Activated T-helper 17 cell treated with anti-CD3 and anti-CD28 coated beads, Interleukin-2, amount 50 U/mL, for 72 hours (primary cell): ENCODE measurements at places on chromosomes 7 and 10. TPM values are rescaled to one million over a fixed set of nuclear protein-coding genes. Genes with fewer than 3 reads are reported as not detected.

DNA sequence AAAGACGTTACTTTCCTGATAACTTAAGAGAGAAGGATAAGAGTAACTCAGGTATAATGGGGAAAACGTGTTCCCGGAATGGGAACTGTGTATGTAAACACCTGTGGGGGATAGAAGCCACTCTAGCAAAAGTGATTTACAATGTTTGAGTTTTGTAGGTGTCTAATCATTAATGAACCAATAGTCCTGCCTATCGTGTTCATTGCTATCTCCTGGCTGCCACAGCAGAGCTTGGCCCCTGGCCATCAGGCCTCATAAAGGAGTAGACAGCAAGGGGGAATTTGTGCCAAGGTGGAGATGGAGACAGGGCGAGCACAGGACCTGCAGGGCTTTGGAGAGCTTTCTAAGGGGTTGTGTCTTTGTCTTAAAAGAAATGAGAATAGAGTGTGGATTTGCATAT, 102.1 kb downstream of the GAD2 start:
- no peak for ATAC-seq

DNA sequence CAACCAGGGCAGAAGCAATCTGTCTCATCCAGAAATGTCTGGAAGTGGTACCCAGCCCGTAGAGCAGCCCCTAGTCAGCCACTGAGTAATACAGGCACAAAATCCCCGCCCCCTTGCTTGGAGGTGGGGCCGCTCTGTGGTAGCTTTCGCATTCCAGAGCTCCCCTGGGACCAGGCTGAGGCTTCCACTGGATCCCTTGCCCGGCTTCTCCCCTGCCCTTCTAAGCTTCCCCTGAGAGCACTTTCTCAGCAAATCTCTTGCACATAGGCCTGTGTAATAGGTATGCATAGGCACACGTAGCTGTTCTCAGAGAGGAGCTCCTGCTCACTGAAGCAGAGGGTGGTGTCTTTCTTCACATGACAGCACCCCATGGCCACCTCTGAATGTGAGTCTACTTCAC, 144.2 kb downstream of the BMS1 start:
- no peak for ATAC-seq

DNA sequence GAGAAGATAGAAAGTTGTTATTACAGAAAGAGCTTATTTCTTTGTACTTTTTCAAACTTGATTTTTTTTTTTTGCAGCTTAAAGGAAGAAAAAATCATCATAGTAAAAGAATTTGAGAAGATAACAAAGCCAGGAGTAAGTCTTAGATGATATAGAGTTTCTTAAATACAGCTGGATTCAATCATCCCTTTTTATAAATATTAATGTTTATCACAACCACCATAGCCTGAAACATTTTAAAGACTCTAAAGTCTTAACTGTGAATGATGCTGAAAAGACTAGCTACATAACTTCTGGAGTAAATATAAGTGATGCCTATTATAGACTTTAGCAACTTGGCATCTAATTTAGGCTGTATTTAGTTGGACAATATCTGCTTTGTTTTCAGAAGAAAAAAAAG, 54.8 kb upstream of the FGL2 start:
- no peak for ATAC-seq

GRCh38 chr10:133327651-133328357, 8.9 kb downstream of the CALY start:
- ATAC-seq, result no peak

DNA sequence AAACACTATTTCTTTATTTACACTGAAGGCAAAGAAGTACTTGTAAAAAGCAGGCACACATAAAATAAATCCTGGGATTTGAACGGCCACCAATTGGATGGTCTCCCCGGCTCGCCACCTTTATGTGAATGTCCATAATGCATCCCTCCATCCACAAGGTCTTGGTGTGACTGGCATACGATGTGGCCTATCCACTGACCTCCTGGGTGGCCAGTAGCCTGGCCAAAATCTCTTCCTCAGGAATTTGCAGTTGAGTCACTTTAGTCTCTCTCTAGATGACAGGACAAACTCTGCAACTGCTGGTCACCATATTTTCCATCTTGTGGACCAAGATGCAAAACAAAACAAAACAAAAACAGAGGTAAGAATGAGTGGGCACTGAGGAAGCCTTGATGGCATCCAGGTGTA, 39.1 kb downstream of the CDK1 start:
- no peak for ATAC-seq

- peak; percentile 62 for ATAC-seq
Observed at GRCh38 chr10:132611026-132611910, 73.7 kb downstream of the INPP5A start.

DNA sequence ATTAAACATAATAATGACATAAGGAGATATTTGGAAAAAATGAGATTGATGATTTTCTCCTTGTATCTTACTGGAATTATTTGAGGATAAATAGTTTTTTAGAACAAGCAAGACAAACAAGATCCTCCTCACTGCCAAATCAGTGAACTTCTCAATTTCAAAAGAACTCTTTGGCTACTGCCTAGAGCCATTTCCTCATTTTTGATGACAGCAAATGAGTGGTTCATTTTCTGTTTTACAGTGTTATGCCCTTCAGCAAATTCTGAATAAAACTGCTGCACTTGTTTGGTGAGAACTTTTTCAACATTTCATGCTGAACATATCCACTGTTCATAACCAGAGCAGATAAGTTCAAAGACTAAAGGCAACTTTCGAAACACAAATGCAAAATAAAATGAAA, 42.5 kb upstream of the AHR start:
- ATAC-seq, result no peak

DNA sequence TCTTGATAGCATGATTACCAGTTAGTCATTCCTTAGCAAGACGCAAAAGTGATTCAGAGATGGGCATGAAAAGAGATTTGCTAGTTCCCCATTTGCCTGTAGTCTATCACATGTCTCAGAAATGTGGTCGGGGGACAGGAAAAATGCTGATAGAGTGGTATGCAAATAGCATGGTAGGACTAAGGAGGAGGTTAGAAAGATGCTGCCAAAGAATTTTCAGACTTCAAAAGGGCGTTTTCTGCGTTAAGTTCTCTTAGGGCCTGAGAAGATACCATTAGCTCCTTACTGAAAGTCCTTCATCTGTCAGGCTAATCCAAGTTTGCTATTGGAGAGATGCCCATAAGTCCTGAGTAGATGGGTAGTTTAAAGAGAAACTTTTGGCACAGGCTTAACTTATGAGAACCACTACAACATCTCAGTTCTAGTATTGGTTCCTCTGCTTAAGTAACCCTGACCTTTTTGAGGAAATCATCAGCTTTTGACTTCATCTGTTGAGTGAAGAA, 2.7 kb downstream of the CALD1 start:
- ATAC-seq, result no peak

GRCh38 chr10:132742837-132743194, 43.1 kb downstream of the NKX6-2 start:
- ATAC-seq, result no peak

TUBB8 gene
- not detected for total RNA-seq

DNA sequence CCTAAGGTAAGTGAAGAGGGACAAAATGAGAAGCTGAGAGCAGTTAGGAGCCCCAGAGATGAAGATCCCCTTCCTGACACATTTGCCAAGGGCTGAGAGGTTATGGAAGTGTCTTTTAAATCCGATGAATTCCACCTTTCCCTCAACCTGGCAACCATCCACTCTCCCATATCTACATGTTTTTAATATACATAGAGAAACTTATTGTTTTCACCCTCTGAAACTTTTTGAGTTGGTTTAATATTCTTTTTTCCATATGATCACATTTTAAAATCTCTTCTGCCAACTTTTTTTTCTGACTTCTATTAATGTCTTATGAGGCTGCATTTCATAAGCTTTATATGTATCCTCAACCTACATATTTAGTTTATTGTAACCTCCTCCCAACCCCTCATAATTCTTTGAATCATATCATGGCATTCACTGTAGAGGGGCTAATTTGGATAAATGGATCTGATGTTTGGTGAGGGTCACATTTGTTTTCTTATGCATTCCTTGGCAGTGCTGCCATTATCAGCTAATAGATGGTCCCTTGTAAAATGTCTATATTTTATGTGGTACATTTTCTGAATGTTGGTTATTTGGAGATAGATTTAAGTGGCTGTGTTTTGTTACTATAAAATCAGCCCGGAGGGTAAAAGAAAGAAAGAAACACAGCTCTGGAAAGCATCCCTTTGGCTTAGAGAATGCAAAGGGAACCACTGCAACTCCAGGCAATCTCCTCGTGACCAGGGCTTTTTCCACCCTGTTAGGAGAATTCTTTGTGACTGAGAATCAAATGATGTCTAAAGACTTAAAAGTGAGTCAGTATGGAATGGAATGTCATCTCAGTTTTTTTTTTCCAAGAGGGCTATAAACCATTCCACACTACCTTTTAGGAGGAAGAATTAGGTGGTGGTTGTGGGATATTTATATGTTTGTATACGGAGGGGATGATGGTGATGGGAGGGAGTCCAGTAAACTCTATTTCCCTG, 334.4 kb downstream of the SUGCT start:
- no peak for ATAC-seq

DNA2 gene
- total RNA-seq, result 35.0 TPM

NKX2-3 gene
- not detected for total RNA-seq

DNA sequence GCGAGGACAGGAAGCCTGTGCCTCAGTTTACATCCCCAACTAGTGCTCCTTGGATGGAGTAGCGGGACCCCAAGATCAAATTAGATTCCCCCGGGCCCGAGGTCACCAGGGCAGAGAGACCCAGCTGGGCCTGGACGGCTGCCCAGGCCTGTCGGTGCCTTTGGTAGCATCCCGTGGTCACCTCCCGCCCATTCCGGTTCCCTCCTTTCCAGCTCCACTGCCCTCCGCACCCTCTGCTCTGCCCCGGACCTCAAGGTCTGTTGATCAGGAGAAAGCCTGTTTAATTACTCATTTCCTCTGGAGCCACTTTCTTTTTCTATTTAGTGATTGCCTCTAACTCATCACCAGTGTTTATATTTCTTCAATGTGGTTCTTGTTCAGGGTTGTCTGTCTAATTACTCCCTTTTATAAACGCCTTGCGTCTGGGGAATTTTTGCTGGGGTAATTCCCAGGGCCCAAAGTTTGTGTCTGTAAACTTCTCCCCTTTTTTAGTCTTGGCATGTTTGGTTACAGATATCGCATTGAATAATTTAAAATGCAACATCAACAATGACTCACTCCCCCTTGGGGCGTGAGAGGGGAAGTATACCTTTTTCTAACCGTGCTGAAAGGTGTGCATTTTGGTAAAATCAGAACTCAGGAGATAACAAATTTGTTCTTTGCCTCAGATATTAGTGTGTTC, 1.9 kb downstream of the FOXK1 start:
- ATAC-seq, result peak; percentile 83

DNA sequence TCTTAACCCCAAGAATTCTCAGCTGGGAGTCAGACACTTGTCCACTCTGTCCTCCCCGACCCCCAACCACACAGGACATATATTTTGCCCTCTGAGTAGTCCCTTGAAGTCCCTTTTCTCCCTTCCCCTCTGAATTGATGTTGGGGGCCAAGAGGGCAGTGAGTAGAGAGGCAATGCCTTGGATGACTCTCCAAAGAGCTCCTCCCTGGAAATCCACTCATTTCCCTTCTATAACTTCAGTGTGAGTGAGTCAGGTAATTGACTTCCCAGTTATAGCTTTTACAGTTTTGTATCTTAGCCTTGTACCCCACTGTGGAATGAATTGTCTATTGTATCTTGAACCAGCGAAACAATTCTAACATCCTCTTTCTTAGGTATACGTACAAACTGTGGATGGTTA, 9.2 kb upstream of the ODAD2 start:
- no peak for ATAC-seq

ATOH7 gene
- total RNA-seq, result not detected

DNA sequence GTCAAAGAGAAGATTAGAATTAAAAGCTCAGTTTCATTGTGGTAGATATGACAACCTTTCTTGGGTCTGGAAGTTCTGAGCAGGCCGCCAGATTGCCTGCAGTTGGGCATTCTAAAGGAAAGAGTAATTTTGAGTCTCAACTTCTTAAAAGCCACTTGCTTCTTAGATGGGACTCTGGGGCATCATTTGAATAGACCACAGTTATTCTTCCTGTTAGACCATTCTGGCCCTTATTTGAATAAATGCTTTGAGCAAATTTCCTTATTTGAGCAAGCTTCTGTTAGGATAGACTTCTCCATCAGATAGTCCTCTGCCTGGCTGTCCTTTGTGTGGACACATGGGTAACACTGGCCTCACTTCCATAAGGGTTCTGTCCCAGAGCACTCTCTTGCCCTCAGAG, 40.2 kb downstream of the SND1 start:
- no peak for ATAC-seq

GRCh38 chr7:81845744-81846241, 75.9 kb upstream of the HGF start:
- no peak for ATAC-seq

GRCh38 chr7:3168869-3169268, 125.2 kb upstream of the CARD11 start:
- no peak for ATAC-seq

LRMDA gene
- total RNA-seq, result not detected

ORC5 gene
- total RNA-seq, result 27.7 TPM

- ATAC-seq, result no peak
Observed at GRCh38 chr7:33643530-33643929, 261.8 kb upstream of the BMPER start.

GRCh38 chr10:30357806-30358205, 8.7 kb upstream of the MTPAP start:
- no peak for ATAC-seq

- no peak for ATAC-seq
Observed at GRCh38 chr10:132539431-132539839, 1.8 kb downstream of the INPP5A start.

SFRP4 gene
- total RNA-seq, result not detected

- no peak for ATAC-seq
Observed at GRCh38 chr7:53602817-53603418, 567.5 kb downstream of the POM121L12 start.

DNA sequence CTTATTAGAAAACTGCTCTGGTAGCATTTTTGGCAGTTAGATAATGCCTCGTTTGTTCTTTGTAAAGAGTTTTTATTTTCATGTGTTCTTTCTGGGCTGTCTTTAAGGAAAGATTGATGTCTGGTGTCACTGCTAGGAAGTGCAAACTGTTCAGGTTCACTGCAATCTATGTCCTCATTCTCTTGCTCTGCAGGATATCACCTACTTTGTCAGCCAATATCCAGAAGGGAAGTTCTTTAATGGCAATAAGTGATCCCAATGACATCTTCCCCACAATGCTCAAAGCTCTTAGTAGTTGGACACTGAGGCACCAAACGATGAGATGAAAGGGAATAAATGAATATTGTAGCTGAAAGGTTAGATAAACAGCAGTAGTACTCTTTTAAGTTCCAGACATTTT, 115.1 kb downstream of the AGMO start:
- no peak for ATAC-seq

PWWP2B gene
- total RNA-seq, result 1.5 TPM

GRCh38 chr10:13739183-13739582, 152.4 kb downstream of the PRPF18 start:
- no peak for ATAC-seq

- ATAC-seq, result no peak
Observed at GRCh38 chr10:94065362-94065761, 71.6 kb downstream of the PLCE1 start.

- no peak for ATAC-seq
Observed at GRCh38 chr10:70738006-70738760, 47.0 kb downstream of the TBATA start.
